NCI-H2081 treated with DMSO at 0.1 percent for 48 hours (cell line): ENCODE measurements at places on chromosomes 6 and 20.
A peak's percentile ranks its signal among the peaks of the same experiment; 100 is the strongest.

GRCh38 chr6:109051301-109052017 is 43.2 kb downstream of the SESN1 start:
- no peak for DNase-seq

DNA sequence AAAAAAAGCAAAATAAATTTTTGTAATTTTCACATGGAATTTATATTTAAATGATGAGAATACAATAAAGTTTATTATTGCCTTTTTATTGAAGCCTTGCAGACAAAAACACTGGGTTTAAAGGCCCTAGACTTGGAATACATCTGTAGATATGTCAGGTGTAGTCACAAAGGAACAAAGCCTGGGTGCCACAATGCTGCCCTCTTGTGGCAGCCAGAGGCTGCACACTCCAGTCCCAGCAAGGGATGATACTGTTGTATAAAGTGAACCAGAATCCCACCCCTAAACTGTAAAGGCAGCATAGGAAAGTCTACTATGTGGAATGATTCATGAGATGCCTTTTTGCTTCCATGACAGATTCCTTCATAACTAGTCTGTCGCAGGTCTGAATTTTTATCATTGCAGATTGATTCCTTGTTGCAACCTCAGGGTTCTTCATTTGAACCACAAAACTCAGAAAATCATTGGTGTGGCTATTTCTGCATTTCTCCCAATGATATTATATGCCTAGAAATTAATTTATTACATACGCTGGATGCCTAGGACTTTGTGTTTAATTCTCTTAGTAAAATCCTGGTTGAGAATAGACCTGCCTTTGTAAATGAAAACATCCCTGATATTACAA is 37.0 kb downstream of the MAK start:
- peak; percentile 31 for DNase-seq

- DNase-seq, result no peak
Observed at GRCh38 chr20:49758781-49759180, 45.1 kb upstream of the B4GALT5 start.

- no peak for DNase-seq
Observed at GRCh38 chr6:3723966-3724365, 27.5 kb downstream of the PXDC1 start.

DNA sequence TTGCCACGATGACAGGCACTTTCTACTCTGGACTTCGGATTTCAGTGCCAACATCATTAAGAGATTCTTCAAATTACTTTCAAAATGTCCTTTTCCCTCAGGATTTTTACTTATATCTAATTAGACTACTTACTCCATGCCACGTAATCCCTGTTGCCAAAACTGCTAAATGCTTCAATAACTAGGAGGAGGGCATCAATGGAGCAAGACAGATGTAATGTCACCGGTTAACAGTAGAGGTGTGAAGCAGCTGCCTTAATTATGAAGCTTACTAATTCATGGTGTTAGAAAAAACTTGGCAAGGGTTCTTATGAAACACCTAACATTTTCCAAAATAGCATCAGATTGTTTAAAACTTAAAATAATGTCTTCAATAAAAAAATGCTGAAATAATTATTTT is 111.2 kb upstream of the SIM1 start:
- DNase-seq, result peak; percentile 31

DNA sequence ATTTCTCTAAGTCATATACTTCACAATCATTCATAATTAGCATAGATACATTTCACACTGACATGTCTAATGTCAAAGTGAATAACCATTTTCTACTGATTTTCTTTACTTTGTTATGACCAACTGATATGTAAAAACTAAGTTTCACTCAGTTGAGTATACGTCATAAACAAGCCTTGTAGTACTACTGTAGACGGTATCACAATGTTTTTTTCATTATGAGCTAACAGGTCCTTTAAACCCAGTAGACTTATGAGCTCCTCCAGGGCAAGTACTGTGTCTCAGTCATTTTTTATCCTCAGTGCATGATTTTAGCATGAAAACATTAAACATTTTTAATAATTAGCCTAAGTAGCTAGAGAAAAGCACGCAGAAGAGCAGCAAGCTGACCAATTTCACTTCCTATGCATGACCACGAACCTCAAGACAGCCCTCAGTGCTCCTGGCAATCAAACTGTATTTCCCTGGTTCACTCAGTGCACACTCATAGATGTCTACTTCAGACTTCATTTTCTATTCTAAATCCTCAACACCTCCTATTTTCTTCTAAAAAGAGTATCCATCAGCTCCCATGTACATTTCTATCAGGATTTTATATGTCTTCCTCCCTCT is 32.0 kb upstream of the TFAP2D start:
- DNase-seq, result no peak

- DNase-seq, result no peak
Observed at GRCh38 chr6:38065734-38066305, 246.3 kb downstream of the ZFAND3 start.

DNA sequence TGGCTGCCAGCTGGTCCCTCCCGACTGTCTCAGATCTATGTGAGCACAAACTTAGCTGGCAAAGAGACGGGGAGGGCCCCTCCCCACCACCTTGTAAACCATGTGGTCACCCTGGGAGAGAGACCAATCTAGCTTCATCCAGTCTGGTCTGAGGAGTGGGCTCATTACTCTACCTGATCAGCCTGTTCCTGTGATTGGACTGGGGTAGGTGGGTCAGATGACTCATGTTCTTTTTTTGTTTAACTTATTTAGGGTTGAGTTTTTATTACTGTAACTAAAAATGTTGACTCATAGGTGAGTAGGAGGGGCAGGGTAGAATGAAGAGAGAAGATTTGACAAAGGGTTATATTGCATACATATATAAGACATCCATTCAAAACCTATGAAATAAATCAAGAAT is 4.7 kb downstream of the GSTA4 start:
- no peak for DNase-seq

DNA sequence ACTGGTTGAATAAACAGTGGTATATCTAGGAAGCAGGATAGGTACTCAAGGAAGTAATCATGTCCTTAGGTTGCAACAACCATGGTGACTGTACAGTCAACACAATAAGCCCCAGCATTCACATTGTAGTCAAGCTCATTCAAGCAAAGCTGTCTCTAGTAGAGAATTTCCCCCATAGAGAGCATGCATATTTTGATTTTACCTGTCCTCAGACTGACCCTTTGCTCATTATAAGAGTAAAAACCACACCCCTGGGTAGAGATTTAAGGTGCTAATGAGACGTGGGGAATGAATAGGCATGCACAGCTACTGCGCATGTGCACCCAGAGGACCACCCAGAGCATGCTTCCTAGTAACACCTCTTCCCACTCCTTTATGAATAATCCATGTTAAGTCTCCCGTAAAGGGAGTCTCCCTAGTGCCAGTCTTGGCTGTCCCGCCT is 6.1 kb upstream of the RNF8 start:
- no peak for DNase-seq

DNA sequence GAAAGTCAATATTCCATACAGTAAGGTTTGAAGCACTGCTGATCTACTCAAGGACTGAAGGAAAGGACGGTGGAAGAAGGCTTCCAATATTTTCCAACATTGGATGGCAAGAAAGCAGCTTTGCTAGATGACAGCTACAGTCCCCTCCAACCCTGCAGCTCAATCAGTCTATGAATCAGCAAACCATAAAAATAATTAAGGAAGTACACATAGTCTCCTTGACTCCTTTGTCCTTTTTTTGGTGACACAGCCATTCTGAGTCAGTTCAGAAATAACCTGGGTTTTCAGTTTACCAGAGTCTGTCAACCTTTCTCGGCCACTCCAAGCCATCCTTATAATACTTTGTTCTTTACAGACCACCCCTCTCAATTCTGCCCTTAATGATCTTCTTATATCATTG is 232.5 kb downstream of the IBTK start:
- no peak for DNase-seq

GRCh38 chr6:28927846-28928245 is 4.1 kb upstream of the TRIM27 start:
- DNase-seq, result no peak

DNA sequence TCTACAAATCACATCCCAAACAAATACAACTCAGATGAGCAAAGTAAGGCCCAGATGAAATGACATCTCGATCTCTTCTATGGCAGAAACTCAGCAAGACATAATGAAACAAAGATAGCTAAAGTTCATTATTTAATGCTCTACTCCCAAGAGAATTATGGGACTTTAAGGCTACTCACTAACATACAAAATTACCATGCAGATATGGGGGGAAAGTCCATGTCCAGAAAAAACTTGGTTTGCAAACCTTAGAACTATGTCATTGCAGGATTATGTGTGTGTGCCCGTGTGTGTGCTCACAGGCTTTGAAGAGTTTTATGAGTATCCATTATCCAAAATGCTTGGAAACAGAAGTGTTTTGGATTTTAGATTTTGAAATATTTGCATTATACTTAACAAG is 34.0 kb downstream of the AKIRIN2 start:
- DNase-seq, result no peak

DNA sequence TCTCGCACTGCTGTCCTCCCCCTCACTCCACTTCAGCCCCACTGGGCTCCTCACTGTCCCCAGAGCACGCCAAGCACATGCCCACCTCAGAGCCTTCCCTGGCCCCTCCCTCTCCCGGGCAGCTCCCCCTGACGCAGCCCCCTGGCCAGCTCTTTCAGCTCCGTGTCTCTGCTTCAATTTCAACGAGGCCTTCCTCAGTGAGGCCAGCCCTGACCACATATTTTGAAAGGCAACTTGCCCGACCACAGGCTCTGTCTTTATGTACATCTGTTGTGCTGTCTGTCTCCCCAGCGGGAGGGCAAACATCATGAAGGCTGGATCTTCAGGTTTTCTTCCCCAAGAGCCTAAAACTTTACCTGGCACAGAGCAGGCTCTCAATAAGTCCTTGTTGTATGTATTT is 44.6 kb downstream of the JPH2 start:
- no peak for DNase-seq

GRCh38 chr20:23241416-23241815 is 109.2 kb upstream of the NXT1 start:
- no peak for DNase-seq

- peak; percentile 61 for DNase-seq
Observed at GRCh38 chr6:18264219-18264922, at the start of gene DEK. Gene DEK (minus strand): TSS chr6:18264530. CDS start chr6:18263987, 543 bp downstream.

DNA sequence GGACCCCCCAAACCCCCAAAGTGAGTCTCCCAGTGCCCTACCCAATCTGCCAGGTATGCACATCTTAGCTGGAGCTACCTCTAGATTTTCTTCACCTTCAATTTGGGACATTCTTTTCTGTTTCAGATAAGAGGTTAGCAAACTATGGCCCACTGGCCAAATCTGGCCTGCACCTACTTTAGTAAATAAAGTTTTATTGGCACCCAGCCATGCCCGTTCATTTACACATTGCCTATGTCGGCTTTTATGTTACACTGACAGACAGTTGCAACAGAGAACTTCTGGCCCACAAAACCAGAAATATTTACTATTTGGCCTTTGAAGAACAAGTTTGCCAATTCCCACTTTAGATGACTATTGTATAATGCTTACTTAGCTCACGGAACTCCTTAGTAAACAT is 55.9 kb upstream of the STX16 start:
- DNase-seq, result no peak

DNA sequence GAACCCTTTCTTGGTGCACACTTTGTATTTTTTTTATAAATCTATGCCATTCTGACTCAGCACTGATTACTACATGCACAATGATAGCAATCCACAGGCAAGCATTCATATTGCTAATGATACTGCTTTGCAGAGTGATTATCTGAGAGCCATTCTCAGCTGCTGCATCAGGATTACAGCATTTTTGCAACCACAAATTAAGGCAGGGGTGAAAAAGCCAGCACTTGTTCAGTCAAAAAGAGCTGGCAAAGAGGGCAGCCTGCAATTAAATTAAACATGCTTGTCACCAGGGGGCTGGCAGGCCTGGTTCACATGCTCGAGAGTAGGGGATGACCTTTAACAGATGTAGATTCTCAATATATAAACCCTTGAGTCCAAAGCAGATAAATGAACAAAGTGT is 40.7 kb upstream of the SLC17A4 start:
- peak; percentile 7 for DNase-seq

DNA sequence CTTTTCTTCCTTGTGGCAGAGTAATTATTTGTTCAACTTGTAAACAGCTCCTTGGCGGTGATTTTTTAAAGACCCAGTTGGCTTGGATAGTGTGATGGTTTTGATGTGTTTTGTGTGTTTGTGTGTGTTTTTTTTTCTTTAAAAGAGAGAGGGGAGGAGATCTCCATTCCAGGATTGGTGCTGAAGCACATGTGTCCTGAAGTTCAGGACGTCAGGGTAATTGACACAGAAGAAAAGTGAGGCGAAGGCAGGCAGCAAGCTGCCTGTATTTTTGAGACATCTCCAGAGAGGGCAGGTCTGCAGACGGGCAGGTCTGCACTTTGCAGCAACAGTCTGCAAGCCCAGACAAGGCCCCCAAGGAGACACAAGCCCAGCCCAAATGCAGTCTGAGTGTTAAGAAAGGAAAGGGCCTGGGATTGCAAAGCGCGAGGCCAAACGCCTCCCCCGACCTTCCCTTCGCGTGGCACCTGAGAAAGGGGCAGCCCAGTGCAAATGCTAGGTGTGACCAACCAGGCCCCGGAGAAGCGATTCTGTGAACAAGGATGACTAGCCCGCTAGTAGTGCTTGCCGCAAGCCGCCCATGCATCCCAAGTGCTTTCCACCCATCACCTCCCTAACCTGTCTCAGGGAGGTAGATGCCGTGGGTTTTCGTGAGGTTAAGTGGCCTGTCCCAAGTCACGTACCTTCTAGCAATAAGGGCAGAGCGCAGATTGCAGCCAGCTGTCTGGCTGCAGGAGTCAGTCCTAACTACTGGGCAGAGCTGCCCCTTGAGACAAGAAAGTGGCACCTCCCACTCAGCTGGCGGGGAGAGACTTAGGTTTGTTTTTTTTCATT is 230.5 kb downstream of the ZMYND8 start:
- no peak for DNase-seq

DNA sequence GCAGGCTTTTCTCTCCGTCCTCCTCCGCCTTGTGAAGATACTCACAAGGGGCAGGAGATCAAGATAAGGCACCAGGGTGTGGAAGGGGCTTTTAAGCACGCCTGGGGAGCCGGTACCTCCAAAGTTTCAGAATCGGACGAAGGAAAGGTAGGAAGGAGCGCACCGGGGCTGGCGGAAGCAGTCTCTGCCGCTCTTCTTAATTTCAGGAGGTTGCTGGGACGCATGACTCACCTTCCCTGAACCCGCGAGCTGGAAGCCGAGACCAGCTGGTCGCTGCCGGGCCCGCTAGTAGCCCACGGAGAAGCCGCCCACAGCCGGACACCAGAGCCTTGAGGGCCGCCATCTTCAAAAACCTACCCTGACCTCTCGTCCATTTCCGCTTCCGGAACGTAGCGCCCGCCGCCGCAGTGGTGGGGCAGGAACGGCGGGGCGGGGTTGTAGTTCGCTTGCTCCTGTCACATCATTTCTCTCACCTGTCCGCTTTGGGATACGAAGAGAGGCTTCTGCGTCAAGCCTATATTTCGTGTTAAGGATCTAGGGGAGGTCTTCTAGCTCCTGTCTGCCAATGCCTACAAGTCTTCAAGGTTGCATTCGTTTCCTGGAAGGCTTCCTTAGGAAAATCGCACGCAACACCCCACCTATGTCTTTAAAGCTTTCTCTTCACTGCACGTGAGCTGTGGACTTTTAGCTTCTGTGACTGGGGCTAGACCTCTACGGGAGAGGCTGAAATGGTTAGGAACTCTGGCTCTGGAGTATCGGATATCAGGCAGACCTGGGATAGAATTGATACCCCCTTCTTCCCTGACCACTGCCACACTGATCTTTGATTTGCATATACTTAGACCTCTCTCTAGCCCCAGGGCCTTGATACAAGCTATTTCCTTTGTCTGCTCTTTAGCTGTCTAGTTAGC is at the start of gene MRPS18A:
TSS of gene MRPS18A (minus strand) at position 355 of the 911 bp plus-strand sequence. CDS start at position 343, 12 bp downstream.
- DNase-seq, result peak; percentile 39
